ENCODE measurements at places on chromosomes 13 and 19.

DNA sequence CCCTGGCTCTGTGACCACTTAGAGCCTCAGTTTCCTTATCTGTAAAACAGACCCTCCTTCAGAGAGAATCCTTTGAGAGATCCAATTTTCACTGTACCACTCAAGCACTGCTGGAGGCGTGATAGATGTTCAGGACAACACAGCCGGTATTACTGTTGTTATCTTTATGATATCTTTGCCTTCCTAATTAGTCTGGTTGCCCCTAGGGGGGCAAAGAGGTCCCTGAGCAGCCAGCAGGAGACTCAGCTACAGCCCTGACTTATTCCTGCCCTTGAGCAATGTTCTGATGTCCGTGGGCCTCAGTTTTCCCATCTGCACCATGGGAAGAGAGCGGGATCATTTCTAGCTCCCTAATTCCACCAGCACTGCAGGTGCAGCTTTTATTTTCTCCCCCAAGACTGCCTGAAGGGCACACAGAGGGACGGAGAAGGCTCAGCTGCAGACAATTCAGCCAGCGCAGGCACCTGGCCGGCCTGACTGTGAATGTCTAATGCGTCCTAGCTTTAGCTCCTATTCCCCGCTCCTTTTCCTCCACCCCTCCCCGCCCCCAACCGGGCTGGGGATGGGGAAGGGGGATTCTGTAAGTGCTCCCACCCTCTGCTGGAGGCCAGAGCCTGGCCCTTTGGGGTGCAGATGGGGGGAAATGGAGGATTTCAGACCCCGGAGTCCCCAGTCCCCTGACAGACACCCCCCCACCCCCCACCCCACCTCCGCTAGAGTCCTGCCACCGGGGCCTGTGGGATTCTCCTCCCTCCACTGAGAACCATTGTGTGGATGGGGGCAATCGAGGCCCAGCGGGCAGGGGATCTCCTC is 16.2 kb downstream of the TLE5 start:
- no peak for DNase-seq

GRCh38 chr13:28778308-28779215 is 41.6 kb upstream of the MTUS2 start:
- no peak for DNase-seq

DNA sequence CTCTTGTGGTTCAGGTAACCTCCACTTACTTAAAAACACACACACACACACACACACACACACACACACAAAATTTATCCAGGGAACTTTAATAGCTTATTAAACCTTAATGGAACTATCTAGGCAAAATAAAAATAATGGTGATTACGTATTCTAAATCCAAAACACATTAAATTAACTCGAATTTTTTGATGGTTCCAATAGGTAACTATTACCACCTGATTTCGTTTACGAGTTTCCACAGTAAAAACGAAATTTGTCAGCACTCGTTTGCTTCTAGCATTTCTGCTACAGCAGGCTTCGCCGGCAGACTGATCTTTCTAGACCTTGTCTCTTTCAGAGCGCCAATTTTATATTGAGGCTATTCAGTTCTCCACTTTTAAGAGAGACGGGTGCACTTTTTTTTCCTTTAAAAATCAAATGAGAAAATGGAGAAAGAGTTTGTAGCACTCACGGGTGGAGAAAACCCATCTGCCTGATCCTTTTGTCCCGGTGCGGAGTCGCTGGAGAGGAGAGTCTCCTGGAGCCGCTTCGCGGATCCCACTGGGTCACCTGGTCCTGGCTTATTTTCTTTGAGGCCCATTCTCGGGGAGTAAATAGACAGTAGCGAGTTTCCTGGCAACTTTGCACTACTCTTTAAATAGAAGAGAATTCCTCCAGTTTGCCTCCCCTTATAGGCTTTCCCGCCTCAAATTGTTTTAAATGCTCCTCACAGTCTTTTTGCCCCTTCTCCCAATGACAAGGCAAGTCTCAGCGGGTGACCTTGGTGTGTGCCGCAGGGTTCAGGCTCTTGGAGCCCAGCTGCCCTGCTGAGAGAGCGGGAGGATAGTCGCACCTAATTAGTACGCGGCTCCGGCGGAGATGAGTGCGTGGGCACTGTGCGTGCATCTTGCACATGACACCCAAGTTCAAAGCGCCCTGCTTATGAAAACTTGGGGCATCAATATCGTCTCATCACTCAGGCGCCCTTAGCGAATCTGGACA is 117.0 kb downstream of the KCNRG start:
- no peak for DNase-seq

GRCh38 chr19:10305139-10305806 is 4.3 kb downstream of the ZGLP1 start:
- no peak for DNase-seq

DNA sequence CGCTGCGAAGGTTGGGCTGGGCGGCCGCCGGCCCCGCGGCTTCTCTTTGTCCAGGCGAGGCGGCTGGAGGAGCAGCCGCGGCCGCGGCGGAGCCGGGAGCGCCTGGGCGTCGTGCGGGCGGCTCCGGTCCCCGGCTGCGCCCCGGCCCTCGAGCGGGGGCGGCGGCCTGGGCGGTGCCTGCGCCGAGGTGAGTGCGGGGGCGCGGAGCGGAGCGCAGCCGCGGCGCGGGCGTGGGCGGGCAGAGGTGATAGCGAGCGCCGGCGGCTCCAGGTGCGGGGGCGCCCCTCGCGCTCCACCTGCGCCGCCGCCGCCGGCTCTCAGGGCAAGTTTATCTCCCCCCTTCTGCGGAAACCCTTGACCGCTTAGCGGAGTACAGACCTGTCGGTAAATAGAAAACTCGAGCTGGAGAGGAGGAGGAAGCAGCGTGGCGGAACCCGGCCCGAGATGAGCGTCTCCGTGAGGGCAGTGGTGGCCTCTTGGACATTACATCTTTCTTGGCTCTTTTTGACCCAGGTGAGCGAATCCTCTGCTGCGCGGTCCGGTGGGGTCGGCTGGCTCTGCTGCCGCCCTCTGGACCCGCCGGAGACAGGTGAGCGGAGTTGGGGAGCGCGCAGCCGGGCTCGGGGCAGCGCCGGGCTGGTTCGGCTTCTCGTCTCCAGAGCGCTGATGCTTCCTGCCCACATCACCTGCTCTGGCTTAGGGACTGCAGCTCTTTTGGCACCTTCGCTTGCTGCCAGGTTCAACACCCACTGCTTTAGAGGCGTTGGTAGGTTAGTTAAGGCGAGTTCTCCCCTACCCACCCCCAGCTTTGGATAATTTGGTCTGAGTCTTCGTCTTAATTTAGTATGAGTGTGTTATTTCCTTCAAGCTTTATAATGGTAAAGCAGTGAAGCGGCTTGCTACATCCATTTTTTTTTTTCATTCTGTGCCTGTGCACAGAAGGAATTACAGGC is at the start of gene MTUS2:
Gene MTUS2 (plus strand): TSS at position 241 of the 953 bp plus-strand sequence.
- no peak for DNase-seq

GRCh38 chr13:95246292-95247082 is 54.8 kb downstream of the ABCC4 start:
- DNase-seq = no peak

GRCh38 chr19:35023428-35023827 is 6.8 kb upstream of the SCN1B start:
- no peak for DNase-seq

GRCh38 chr13:114146173-114146572 is 13.8 kb upstream of the RASA3 start:
- no peak for DNase-seq

GRCh38 chr13:22428188-22428828 is 752.5 kb upstream of the SGCG start:
- DNase-seq = no peak

DNA sequence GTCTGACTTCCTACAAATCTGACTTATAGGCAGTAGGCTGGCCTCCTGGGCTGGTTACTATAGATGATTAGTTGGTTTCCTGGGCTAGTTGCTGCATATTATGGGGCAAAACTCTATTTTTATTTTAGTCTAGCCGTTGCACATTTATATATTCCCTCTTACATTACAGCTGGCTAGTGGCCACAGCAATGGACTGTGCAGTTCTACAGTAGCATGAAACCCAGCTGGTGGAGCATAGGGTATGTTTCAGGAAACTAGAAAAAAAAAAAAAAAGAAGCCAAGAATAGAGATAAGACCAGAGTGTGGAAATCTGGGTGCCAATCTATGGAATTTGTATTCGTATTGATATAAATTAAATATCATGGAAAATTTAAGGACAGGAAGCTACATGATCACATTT is 304.4 kb upstream of the NBEA start:
- DNase-seq = no peak

GRCh38 chr13:98150832-98151479 is 8.1 kb downstream of the FARP1 start:
- DNase-seq = no peak

- DNase-seq = no peak
These were observed 774 bp upstream of the PPP2R1A start for GRCh38 chr19:52188822-52189734.

- no peak for DNase-seq
These were observed at the start of gene TMEM272 for GRCh38 chr13:51844862-51845573. Gene TMEM272 (minus strand): TSS chr13:51845177. CDS start chr13:51838530, 6,647 bp downstream.

DNA sequence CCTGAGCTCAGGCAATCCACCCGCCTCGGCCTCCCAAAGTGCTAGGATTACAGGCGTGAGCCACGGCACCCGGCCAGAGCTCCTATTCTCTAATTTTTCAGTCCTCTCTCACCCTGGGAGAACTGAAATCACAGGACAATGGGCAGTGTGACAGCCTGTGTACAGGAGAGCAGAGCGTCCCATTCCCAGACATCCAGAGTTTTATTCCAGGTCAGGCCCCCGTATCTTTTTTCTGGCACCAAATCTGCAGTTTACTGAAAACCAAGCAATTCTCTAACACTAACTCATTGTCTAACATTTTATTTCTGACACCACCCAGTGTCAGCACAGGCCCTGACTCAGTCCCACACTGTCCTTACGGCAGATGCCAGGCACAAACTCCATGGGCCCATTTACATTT is 6.7 kb downstream of the ZNF708 start:
- DNase-seq = no peak

- no peak for DNase-seq
These were observed 154.9 kb downstream of the FGF9 start for GRCh38 chr13:21825801-21826200.

DNA sequence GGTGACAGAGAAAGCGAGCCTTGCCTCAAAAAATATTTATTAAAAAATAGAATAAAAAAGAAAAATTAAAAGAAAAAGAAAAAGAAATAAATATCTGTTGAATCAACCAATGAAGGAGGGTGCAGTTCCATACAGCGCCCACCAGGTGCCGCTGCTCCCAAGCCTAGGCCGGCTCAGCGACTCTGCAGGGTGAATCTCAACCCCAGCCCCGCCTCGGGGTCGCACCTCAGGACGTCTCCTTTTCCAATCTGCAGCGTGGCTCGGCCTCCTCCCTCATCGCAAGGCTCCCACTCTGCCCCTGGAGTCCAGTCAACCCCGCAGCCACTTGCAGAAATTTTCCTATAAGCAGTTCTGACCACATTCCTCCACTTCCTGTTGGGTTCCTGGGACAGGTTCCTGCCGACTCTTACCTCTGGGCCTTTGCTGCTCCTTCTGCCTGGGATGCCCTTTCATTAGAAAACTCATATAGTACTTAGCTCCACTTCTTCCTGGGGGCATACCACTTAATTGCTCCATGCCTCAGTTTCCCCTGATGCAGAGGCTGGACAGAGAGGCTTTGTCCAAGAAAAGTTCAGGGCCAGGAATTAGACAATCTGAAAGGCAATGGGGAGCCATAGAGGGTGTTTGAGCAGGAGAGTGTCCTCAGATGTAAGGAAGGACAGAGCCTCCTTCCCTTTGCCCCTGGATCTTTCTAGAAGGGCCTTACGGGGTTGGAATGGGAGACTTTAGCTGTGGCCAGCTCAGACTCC is 24.3 kb downstream of the NFILZ start:
- DNase-seq = peak; percentile 30

DNA sequence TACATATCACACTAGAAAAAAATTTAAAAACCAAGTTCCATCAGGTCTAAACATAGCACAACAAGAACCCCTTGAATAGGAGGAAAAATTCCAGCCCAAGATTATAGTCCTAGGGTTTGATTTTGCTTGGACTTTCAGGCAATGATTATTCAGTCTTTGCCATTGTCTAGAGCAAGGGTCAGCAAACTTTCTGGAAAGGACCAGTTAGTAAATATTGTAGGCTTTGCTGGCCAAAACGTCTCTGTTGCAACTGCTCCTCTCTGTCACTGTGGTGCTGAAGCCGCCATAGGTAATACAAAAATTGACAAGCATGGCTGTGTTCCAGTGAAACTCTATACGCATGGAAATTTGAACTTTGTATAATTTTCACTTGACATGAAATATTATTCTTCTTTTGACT is 95.5 kb upstream of the UBAC2 start:
- DNase-seq = no peak

DNA sequence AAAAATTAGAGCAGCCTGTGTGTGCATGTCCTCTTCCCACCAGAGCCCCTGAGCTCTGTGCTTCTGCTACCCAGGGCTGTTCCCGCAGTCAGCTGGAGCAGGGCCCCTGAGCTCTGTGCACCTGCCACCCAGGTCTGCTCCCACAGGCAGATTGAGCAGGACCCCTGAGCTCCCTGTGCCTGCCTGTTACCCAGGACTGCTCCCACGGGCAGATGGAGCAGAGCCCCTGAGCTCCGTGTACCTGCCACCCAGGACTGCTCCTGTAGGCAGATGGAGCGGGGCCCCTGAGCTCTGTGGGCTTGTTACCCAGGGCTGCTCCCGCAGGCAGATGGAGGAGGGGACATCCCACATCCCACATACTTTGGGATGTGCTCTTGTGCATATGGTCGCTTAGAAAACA is 186.8 kb upstream of the SOX1 start:
- no peak for DNase-seq

DNA sequence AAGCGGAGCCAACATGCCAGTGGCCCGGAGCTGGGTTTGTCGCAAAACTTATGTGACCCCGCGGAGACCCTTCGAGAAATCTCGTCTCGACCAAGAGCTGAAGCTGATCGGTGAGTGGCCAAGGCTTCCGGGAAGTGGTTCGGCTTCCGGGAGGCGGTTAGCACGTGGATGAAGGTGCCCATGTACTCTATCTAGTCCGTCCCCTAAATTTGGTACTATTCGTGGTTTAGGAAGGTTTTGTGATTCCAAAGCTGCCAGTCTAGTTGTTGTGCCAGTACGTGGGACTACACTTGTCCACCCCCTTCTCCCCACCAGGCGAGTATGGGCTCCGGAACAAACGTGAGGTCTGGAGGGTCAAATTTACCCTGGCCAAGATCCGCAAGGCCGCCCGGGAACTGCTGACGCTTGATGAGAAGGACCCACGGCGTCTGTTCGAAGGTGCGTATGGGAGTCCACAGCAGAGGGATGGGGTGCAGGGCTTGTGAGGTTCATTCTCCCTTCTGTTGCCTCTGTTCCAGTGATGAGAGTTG is 579 bp downstream of the RPS9 start:
- no peak for DNase-seq

GRCh38 chr13:29654384-29654783 is 58.9 kb upstream of the SLC7A1 start:
- no peak for DNase-seq

GRCh38 chr13:54682184-54682583 is 1653.6 kb downstream of the OLFM4 start:
- no peak for DNase-seq

All from effector memory CD4-positive, alpha-beta T cell (primary cell).